Common myeloid progenitor, CD34-positive (primary cell): ENCODE measurements at places on chromosomes 4 and X.

- no peak for DNase-seq
These were observed 131.5 kb upstream of the NDP start for GRCh38 chrX:44104699-44105098.

DNA sequence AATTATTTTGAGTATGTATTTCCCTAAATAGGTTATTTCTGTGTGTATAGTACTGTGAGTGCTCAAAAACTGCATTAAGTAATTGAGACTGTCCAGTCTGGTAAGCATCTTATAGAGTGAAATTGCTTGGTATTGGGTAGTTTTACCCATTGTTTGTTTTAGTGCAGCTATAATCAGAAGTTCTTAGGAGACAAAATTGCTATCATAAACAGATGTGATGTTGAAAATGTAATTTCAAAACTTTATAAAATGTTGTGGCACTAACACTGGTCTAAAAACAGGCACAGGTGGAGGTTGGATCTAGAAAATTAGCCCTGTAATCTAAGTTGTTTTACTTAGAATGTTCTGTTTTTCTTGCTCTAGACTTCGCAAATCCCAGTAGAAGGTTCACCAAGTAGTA lies 46.8 kb downstream of the RAPGEF2 start:
- no peak for DNase-seq

DNA sequence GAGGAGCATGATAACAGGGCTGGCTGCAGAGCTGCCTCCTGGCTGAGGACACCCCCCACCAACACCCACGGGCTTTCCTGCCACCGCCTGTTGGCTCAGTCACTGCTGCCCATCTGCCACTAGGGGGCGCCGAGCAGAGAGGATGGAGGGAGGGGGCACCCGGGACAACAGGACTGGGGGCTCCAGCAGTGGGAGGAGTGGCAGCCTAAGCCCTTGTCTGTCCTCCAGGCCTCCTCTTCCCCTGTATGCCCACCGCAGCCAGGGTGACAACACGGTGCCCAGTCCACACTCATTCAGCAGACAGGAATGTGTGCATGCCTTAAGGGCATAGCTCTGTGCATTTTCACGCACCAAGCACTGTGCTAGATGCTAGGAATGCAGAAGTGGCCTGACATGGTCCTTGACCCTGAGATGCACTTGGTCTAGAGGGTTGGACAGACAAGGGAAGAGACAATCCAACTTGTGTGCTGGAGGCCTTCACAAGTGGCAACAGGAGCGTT lies 149.9 kb downstream of the AMMECR1 start:
- no peak for DNase-seq

DNA sequence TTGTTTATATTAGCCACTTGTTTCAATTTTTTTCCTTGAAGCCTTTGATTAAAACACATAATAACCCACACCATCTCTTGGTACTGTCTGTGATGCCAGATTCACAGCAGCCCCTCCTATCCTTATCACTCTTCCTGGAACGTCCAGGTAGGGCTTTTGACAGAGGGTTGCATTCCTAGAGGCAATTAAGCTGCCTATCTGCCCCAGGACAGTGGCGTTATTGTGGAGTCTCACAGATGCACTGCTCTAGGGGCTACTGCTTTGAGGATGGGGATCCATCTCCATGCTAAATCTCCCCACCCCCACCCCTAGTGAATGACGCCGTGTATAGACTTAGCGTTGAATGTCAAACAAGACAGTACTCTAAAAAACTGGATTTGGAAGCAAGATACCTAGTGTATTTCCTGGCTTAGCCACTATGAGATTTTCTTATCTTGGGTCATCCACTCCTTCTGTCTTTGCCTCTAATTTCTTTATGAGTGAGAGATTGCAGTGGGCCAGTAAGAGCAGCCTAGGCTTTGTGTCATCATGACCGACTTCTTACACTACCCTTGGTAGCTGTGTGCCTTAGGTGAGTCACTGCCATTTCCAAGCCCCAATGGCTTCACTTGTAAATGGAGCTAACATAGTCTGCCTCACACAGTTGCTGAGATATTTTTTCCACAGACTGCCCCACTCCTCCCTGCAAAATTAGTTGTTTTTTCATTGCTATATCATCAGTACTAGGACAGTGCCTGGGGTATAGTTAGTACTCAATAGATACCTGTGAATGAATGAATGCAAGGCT lies 90.9 kb downstream of the EGF start:
- DNase-seq = no peak
